ENCODE measurements at places on chromosomes 4 and X. TPM values are rescaled to one million over a fixed set of nuclear protein-coding genes. Genes with fewer than 3 reads are reported as not detected.

Gene DCAF4L1
- total RNA-seq: 0.14 TPM

Gene GYPB
- not detected for total RNA-seq

Gene MYOZ2
- 11.5 TPM for total RNA-seq

Gene ATP2B3
- total RNA-seq: 0.68 TPM

Gene IL1RAPL2
- total RNA-seq: not detected
